ENCODE measurements at places on chromosomes 13 and 19.

GRCh38 chr13:66180836-66181235, 1049.3 kb downstream of the PCDH9 start:
- no peak for DNase-seq

- DNase-seq, result no peak
Observed at GRCh38 chr13:94978516-94978915, 266.2 kb upstream of the SOX21 start.

- peak; percentile 76 for DNase-seq
Observed at GRCh38 chr19:19224852-19225494, 13.2 kb downstream of the NCAN start.

GRCh38 chr13:24232037-24232436, 71.5 kb downstream of the SPATA13 start:
- DNase-seq, result no peak

DNA sequence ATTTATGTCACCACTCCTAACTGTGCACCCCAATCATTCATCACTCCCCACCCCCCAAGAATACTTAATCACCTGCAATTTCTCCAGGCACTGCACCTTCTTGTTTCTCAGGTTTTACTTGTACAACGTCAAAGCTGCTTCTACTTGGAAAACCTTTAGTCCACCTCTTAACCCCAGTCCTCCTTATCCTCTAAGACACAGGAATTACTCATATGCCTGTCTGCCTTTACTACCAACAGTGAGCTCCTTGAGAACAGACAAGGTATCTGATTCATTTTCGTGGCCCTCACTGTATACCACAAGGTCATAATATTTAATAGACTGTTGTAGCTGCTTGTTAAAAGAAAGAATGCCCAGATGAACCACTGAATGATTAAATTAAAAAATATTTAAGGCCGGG, 21.0 kb upstream of the NDFIP2 start:
- DNase-seq, result no peak

DNA sequence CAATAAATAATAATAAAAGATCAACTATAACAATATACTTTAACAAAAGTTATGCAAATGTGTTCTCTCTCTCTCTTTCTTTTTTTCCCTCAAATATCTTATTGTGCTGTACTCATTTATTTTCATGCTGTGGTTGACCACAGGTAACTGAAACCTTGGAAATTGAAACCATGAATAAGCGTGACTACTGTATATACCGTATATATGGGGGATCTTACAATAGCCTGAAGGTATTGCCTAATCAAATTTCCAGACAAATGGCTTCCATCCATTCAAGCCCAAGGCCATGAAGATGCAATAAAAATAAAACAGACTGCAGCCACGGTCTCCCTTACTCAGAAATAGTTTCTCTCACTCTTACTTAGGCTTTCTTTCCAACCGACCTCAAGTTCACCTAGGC, 98.3 kb downstream of the SLITRK6 start:
- no peak for DNase-seq

- DNase-seq, result no peak
Observed at GRCh38 chr13:99218545-99218944, 17.9 kb downstream of the UBAC2 start.

Measured in activated naive CD4-positive, alpha-beta T cell treated with Interleukin-2 at 50 U/mL for 16 hours (primary cell).